ENCODE measurements at places on chromosomes 3 and 15.

- no peak for DNase-seq
Observed at GRCh38 chr3:101962055-101962454, 112.7 kb downstream of the NFKBIZ start.

DNA sequence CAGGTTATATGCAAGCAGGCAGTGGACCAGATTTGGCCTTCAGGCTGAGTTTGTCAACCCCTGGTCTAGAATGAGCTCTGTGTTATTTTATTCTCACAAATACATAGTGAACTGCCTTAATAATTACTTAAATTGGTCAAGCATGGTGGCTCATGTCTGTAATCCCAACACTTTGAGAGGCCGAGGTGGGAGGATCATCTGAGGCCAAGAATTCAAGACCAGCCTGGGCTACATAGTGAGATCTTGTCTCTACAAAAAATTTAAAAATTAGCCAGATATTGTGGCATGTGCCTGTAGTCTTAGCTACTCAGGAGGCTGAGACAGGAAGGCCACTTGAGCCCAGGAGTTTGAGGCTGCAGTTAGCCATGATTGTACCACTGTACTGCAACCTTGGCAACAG lies 15.0 kb downstream of the PLS1 start:
- DNase-seq: no peak

GRCh38 chr3:99638167-99638948 lies at the start of gene COL8A1:
Gene COL8A1 (plus strand): TSS chr3:99638594. CDS start chr3:99790683, 152,089 bp downstream.
- no peak for DNase-seq

DNA sequence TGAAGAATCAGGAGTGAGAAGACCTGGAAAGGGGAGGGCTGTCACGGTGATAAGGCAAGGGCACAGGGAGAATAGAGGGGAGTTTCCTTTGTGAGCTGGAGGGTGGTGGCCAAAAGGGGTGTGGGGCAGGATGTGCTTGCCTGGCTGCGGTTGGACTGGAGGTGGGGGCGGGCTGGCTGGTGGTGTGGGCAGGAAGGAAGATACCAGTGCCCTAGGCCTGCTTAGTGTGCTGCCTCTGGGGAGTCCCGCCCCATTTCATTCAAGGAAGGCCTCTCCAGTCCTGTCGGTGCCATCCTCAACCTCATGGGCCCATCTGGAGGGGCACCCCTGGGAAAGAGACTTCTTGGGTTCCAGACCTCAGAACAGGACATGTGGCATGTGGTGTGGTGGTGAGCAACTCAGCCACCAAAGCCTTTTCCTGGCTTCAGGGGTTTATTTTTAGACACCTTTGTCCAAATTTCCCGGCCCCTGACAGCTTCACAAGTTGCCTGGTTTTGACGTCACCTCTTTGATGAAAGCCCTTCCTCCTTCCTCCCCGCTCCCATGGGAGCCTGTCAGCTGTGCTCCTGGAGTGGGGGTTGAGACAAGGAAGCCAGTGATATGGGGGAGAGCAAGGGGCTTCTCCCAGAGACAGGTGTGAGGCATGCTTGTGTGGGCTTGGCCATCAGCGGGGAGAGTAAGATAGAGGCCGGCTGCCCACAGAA lies 15.6 kb downstream of the TEX264 start:
- peak; percentile 91 for DNase-seq

DNA sequence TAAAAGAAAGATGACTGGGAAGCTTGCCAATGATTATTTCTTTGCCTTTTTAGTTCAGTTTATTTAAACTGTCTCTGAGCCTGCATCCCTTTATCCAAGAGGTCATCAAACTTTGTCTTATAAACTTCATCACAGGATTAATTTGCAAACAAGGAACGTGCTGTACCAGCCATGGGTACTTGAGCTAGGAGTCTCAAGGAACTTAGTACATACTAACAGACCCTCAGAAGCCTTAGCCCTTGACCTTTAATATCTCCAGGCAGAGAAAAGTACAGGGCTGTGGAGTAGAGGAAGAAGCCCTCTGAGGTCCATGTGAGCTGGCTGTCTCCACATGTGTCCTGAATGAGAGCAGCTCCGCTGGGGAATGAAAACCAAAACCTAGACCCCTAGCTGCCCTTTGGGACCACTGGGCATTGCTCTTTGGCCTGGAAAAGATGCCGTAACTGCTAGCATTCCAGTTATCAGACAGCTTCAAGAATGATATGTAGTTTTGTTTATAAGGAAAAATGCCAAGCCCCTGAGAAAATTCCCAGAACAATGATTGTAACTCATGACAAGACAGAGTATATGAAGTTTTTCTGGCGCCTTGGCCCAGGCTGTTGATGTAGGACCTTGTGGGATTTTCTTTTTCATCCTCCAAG lies 92.1 kb downstream of the ASB7 start:
- DNase-seq: no peak

- DNase-seq: no peak
Observed at GRCh38 chr3:109195815-109196214, 59.3 kb downstream of the C3orf85 start.

DNA sequence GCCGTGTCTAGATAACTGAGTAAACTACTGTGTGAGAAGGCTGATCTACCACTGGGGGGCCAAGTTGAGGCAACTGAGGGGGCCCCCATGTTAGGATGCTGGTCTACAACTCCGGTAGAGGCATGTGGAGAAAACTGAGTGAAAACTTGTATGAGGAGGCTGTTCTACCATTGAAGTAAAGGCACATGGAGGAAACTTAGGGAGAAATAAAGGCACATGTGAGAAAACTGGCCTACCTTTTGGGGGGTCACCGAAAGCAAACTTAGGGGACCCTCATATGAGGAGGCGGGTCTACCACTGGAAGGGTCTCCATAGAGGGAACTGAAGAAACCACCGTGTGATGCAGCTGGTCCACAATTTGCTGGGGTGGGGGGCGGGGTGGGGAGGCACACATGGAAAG lies 155.2 kb downstream of the FBLN2 start:
- DNase-seq: no peak

DNA sequence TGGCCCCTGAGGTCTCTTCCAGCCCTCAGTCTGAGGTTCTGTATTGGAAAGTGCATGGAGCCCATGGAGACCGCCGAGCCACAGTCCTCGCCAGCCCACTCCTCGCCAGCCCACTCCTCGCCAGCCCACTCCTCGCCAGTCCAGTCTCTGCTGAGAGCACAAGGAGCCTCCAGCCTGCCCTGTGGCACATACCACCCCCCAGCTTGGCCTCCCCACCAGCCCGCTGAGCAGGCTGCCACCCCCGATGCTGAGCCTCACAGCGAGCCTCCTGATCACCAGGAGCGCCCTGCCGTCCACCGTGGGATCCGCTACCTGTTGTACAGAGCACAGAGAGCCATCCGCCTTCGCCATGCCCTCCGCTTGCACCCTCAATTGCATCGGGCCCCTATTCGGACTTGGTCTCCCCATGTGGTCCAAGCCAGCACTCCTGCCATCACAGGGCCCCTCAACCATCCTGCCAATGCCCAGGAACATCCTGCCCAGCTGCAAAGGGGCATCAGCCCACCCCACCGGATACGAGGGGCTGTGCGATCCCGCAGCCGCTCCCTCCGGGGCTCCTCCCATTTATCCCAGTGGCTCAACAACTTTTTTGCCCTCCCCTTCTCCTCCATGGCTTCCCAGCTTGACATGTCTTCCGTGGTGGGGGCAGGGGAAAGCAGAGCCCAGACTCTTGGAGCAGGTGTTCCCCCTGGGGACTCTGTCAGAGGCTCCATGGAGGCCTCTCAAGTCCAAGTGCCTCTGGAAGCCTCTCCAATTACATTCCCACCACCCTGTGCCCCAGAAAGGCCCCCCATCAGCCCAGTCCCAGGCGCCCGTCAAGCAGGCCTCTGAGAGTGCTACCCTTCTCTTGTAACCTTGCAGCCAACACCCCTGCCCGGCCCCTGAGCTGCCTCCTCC lies 40.9 kb downstream of the PML start:
- no peak for DNase-seq

GRCh38 chr15:73440571-73440970 lies 2.4 kb upstream of the REC114 start:
- DNase-seq: no peak

DNA sequence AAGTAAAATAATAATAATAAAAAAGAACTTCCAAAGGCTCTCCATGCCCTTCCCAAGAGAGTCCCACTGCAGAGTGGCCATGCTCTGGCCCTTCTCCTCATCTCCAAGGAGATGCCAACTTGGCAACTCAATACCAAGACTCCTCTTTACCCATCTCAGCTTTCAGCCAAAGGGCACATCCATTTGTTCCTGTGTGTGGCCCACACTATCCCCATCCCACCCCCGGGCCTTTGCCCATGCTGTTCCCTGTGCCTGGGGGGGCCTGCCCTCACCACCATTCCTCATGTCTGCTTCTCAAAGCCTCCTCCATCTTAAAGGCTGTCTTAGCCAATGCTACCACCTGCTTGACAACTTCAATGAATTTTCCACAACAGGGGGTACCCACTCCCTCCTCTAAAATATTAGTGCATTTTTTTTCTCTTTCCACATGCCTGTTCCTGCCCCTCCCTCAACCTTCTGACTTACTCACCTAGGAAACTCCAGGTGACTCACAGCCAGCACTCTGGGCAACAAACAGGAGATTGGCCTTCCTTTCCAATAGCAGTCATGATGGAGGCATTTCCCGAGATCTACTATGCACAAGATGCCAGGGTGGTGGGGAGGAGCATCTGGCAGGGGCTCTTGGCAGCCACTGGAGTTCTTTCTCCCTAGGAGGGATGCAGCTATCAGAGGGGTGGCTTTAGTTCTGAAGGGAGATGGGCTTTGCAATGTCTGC lies 109.4 kb upstream of the SMAD3 start:
- DNase-seq: no peak

GRCh38 chr3:113754494-113755159 lies 7.8 kb downstream of the ATP6V1A start:
- DNase-seq: no peak

GRCh38 chr3:74510261-74510818 lies 104.1 kb downstream of the CNTN3 start:
- no peak for DNase-seq

DNA sequence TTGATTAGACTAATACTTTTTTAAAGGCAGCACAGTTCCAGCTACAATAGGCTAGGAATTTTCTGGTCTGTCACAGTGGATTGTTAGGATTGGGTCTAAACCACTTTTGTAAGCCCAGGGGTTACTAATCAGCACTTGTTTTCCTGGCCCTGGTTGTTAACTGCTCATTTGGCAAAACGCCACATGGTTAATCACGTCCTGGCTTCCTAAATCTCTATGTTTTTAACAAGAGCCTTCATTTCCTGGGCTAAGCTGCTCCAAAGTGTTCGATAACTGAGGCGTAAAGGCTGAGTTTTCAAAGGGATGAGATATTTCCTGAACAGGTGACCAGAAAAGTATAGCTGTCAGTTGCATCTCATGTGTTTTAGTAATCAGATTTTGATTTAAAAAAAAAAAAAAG lies 38.9 kb upstream of the CLRN1 start:
- no peak for DNase-seq

GRCh38 chr3:150912501-150912900 lies 7.3 kb upstream of the MINDY4B start:
- no peak for DNase-seq

- no peak for DNase-seq
Observed at GRCh38 chr3:13579063-13579462, 30.1 kb downstream of the FBLN2 start.

- DNase-seq: no peak
Observed at GRCh38 chr15:65576664-65577063, 34.3 kb downstream of the INTS14 start.

DNA sequence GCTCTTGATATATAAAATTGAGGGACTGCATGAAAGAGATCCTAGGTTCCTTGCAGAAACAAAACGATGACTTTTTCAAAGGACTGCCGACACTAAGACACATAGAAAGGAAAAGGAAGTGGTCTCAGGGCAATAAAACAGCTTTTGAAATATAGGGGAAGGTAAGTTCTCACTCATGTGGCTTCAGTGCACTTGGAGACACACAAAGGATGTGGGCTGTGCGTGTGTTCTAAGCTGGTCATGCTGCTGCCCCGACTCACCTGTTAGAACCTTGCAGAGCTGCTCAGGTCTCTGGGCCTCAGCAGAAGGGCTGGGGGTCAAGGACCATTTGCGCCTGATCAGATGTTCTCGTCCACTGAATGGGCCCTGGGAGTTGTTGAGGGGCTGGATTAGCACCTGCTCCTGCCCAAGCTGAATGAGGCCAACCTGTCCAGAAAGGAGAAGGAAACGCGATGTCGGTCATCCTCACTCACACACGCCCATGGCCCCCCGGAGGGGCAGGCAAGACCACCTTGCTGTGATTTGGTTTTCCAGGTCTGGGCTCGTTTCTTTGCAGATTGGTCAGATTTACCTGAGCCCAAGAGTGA lies 11.1 kb downstream of the ADAMTS17 start:
- no peak for DNase-seq

GRCh38 chr15:46442901-46443590 lies 808.2 kb downstream of the SQOR start:
- no peak for DNase-seq

DNA sequence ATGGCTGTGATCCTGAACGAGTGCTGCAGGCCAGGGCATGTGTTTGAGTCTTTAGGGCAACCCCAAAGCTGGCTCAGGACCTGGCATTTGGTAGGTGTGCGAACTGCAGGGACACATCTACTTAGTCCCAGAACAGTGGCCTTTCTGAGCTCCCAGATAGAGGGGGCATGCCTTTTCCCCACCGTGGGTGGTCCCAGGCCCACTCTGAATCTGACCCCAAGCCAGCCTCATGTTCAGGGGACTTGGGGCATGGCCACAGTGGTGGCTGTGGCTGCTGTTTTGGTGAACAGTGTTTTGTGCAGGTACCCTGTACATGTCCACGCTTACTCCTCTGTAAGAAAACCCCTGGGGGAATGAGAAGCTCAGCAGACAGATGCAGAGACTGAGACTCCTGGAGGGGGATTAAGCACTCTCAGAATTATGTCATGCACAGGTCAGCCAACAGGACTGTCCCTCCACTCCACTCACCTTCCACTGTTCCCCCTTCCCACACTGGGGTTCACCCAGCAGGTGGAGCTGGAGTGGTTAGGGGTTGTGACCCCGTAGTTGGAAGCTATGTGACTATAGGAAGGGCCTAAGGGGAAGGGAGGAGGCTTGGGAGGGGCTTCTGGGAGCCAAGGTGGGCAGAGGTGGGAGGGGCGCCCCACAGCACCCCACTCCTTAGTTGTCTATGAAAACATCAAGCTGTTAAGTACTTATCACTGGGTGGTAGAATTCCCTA lies 16.4 kb downstream of the ESYT3 start:
- DNase-seq: no peak

DNA sequence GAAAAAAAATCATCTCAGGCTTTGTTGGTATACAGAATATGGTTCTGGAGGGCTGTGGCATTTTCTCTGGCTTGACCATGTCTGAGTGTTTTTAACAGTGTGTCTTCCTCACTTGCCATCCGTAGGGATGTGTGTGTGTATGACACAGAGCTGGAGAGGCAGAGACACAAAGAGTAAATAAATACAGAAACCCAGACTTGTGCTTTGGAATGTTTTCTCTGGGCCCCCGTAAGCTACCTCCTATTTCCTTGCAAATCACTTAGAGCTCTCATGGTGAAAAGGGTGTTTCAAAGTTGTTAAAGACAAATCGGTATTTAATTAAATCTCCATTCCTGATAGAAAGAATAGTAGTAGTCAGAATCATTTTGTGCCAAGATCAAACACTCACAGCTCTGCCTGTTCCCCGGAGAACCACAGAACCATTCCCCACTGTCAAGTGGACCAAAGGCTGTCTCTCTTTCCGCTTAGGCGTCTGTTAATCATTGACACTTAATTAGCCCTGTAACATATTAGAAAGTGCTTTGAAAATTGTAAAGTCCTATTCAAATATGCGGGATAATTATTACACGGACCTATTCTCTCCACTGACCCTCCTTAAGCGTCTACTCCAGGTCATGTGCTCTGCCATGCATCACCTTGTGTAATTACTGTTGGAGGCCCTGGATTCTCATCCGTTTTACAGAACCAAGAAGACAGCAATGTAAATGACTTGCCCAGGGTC lies 313.6 kb upstream of the TLE3 start:
- no peak for DNase-seq

GRCh38 chr15:91264651-91265351 lies 164.7 kb downstream of the SV2B start:
- DNase-seq: peak; percentile 82
